ENCODE measurements at places on chromosomes 12 and 14.

- no peak for DNase-seq
Measured at GRCh38 chr12:65200007-65200665, 30.8 kb downstream of the LEMD3 start.

- DNase-seq = no peak
Measured at GRCh38 chr12:77438644-77439043, 373.3 kb upstream of the E2F7 start.

GRCh38 chr12:52815676-52816588 is 2.0 kb upstream of the KRT4 start:
- no peak for DNase-seq

DNA sequence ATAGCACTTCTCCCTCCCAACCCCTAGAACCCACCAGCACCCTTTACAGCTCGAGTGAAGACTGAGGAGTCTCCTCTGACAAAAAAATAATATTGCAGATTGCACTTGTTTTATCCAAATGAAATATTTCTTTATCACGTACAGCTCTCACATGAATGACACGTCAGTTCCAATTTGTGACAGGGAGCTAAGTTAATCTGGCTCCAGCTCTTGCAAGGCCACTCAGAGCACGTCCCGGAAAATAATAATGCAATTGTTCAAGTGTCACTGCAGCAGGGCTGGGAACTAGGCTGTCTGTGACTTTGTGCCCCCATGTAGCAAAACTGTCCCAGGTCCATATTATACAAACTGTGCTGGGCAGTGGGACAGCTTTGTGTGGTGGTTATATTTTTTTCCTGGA is 539.6 kb downstream of the VRK1 start:
- no peak for DNase-seq

DNA sequence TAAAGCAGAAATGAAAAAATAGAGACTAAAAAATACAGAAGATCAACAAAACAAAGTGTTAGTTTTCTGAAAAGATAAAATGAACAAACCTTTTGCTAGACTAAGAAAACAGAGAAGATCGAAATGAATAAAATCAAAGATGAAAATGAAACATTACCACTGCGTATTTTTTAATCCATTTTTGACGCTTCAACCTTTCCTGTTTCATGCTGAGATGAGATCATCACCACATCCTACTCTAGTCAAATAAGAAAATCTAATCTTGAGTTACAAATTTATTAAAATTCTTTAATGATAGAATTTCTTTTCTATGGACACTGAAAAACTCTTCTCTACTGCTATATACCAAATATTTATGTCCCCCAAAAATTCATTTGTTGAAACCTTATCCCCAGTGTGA is 30.7 kb downstream of the MAGOHB start:
- DNase-seq = no peak

DNA sequence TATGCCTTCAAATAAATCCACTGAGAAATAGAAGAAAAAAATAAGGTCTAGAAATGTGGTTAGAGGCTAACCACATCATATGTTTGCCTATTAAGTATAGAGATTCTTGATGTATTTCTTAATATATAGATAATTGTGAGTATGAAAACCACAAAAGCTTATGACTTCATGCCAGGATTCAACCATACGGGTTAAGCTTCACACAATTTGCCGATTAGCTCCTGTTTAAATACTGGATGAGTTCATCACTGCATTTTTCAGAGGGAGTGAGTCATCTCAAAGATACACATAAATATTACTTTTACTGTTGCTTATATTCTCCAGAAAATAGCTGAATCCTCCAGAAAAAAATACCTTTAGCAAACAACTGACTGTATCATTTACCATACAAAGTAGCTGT is 79.6 kb downstream of the RPL10L start:
- no peak for DNase-seq
